ENCODE measurements at places on chromosomes 4 and X. TPM values are rescaled to one million over a fixed set of nuclear protein-coding genes. Genes with fewer than 3 reads are reported as not detected.

GRCh38 chr4:88881227-88881569 is 175.8 kb downstream of the FAM13A start:
- DNase-seq: no peak

GRCh38 chrX:100747090-100747489 is 15.2 kb upstream of the SYTL4 start:
- DNase-seq: peak; percentile 55

DNA sequence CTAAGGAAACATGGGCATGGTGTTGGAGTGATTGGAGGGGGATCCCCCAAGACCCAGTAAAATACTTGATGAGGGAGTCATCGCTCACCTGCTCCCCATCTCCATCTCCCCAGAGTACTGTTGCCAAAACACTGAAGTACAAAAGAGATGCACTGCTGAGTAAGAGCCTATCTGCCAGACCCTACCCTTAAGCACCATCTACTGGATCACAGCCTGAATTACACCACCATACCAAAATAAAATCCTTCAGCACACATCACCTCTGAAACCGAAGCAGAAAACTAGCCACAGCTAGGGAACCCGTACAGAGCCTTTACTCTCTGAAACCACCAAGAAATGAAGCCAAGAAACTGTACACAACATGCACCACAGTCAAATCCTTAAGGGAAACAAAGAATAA is 466.3 kb upstream of the ACTRT1 start:
- DNase-seq: no peak

- no peak for DNase-seq
Measured at GRCh38 chrX:17542123-17542522, 167.1 kb downstream of the NHS start.

DNA sequence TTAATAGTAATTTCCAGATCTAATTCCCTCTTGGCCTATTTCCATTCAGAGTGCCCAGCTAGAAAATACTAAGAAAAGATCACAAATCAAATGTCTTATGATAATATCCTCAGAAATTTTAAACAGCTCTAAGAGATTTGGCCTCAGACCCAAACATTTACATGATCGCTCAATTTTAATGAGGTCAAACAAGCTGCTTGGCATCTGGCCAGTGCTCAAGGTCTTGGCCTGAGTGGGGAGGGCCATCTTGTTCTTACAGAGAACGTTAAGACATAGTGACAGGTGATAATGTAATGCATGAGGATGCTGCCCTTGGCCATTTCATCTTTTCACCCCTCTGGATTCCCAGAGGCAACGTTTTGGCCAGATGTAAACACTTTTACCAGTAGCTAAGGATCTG is 159.2 kb upstream of the SLC7A11 start:
- DNase-seq: peak; percentile 19

- no peak for DNase-seq
Measured at GRCh38 chr4:153822316-153822715, 33.4 kb upstream of the SFRP2 start.

GRCh38 chrX:23333842-23334520 is 668 bp upstream of the PTCHD1 start:
- no peak for DNase-seq

Gene PPEF2
- not detected for polyA plus RNA-seq

Gene KLF8
- polyA plus RNA-seq: 4.3 TPM

Gene PNMA6F
- not detected for polyA plus RNA-seq

- no peak for DNase-seq
Measured at GRCh38 chrX:14505648-14506047, 23.7 kb upstream of the GLRA2 start.

DNA sequence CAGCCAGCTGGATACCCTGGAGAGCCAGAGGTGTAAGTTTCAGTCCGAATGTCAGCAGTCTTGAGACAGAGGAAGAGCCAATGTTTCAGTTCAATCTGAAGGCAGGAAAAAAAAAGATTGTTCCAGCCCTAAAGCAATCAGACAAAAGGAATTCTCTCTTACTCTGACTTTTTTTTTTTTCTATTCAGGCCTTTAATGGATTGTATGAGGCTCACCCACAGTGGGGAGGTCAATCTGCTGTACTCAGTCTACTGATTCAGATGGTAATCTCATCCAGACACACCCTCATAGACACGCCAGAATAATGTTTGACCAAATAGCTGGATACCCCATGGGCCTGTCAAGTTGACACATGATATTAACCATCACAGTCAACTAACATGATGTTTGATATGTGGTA is 51.9 kb downstream of the TEX13A start:
- DNase-seq: no peak

DNA sequence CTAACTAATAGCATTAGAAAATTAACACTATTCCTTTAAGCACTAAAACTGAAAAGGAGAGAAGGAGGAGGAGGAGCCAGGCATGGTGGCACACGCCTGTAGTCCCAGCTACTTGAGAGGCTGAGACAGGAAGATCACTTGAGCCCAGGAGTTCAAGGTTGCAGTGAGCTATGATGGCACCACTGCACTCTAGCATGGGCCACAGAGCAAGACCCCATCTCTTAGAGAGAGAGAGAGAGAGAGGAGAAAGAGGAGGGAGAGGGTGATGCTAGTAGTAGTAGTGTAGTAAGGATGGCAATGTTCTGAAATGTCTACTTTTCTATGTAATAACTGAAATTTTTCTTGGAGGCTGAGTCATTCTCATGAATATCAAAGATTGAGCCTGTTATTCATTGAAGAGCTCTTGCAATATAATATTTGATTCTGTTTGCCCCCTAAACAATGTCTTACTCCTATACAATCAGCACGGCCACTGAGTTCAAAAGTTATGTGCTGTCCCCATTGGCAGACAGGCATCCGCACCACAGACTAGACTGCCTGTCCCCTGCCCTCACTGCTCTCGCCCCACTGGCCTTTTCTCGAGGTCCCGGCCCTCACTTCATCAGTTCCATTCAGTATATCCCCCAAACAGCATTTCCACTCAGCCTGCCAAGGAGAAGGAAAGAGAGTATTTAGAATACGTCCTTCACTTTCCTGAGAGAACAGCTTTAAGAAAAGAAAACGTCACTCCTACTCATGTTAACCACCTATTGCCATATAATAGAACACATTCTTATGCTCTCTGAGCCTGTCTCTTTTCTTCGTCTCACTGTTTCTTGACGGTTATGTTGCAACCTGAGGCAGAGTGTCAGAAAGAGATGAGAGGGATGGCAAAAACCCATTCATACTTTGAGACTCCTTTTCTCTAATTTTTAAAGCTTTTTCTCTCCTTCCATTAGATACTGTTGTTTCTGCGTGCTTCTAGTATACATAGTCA is 238.1 kb downstream of the PALLD start:
- no peak for DNase-seq

Gene IL2
- not detected for polyA plus RNA-seq
